ENCODE measurements at places on chromosomes 2 and 18.

- no peak for DNase-seq
Observed at GRCh38 chr2:1516798-1517060, 103.5 kb downstream of the TPO start.

DNA sequence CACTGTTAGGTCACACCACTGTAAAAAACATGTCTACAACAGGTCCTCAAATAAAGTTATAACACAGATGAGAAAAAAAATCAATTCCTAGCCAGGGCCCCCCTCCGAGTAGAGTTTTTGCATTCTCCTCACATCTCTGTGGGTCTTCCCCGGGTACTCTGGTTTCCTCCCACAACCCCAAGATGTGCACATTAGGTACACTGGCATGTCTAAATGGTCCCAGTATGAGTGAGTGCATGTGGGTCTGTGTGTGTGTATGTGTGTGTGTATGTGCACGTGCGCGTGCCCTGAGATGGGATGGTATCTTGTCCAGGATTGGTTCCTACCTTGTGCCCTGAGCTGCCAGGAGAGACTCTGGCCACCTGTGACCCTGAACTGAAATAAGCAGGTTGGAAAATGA is 4.9 kb downstream of the TYW5 start:
- DNase-seq: no peak

DNA sequence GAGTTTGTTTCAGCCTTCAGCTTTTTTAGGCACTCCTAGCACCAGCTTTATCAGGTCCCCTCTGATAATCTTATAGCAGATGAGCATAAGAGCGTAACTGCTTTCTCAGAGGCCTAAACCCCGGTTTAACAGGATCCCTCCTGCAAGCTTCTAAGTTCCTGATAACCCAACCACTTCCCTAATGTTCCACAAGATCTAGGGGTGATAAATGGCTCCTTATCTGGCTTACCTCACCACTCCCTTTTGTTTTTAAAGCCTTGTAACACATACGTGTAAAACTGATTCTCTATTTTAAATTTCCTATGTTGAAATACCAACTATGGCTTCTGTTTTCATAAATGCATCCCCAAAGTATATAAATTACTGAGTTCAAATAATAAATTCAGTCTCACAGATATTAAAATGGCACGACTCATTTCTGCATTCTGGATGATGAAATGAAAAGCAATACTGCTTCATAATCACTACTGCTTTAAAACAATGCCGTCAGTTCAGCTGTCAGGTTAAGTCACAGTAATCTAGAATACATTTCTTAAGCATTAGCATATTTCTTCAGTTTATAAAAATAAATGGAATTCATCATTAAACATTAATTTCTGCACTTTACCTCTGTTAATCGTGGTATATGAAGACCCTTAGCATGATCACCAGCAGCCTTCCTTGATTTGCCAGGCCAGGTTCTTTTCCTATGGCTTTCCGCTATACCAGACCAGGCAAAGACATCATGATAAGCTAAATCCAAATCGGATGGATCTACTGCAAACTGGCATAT is 126.3 kb downstream of the C2orf74 start:
- no peak for DNase-seq

DNA sequence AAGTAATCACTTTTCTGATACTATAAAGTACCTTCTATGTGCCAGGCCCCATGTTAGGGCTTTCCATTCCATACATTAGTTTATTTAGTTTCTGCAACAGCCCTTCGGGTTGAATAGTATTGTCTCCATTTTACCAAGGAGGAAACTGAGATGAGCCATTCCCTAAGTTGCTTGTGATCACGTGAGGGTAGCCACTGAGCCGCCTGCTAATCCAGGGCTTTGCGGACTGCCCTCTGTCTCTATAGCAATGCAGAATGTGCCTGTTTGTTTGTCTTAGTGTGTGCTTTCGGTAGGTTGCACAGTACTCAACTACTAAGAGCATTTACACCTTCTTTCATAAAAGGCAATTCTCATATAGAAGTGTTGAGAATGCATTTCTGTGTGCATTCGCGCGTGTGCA is 5.0 kb downstream of the EMILIN2 start:
- no peak for DNase-seq

- DNase-seq: no peak
Observed at GRCh38 chr2:56347881-56348280, 164.1 kb downstream of the CCDC85A start.

- no peak for DNase-seq
Observed at GRCh38 chr18:2459886-2460285, 111.4 kb downstream of the METTL4 start.
